ENCODE measurements at places on chromosomes 7 and 10. TPM values are rescaled to one million over a fixed set of nuclear protein-coding genes. Genes with fewer than 3 reads are reported as not detected.

GRCh38 chr10:47405857-47406547 lies 21.9 kb upstream of the ZNF488 start:
- no peak for DNase-seq

The LAMB1 gene
- 406 TPM for total RNA-seq

DNA sequence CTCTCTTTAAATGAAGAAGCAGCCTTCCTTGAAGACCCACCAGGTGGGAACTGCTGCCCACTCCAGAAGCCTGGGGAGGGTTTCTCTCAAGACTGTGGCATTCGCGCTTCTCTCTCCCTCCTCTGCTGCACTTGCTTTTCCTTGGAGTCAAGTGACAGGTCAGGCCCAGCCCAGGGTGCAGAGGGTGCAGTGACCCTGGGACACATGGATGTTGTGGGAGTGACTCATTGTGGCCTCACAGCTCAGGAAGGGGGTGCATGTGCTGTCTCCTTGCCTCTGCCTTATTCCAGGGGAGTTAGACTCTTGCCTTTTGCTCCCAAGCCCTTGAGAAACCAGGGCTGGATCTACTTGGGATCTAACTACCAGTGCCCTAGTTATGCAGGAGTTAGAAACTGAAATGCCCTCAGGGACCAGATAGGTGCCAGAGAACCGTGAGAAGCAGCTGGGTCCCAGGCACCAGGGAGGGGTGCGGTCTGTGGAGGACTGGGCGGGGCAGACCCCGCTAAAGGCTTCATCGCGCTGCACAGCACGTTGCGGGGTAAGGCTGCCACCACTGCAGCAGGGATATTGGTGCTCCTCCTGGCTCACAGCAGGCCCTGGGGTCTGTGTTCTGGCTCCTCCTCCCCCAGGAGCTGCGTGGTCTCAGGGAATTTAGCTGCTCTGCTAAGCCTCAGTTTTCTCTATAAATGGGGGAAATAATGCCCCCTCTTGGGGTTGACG lies 11.4 kb downstream of the FAM241B start:
- no peak for DNase-seq

The HECW1 gene
- total RNA-seq, result 0.13 TPM

GRCh38 chr7:36750451-36750850 lies 26.2 kb upstream of the AOAH start:
- DNase-seq, result no peak

DNA sequence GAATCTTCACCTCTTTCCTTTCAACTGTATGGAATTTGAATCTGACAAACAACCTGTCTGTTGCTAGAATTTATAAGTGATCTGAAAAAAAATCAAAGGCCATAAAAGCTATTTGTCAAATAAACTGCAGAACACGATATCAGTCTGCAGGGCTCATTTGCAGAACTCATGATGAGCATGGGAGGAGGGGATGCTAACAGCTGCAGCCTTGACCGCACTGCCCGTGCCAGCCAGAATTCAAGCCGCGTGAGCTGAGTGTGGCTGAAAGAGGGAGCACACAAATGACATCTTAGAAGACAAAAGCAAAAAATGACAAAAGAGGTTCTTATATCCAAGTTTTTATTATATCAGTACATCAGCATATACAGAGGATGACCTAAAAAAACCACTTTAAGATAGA lies 15.7 kb downstream of the LRRTM3 start:
- DNase-seq, result no peak

- no peak for DNase-seq
These were observed 72.3 kb downstream of the PRPF18 start for GRCh38 chr10:13658871-13659685.

DNA sequence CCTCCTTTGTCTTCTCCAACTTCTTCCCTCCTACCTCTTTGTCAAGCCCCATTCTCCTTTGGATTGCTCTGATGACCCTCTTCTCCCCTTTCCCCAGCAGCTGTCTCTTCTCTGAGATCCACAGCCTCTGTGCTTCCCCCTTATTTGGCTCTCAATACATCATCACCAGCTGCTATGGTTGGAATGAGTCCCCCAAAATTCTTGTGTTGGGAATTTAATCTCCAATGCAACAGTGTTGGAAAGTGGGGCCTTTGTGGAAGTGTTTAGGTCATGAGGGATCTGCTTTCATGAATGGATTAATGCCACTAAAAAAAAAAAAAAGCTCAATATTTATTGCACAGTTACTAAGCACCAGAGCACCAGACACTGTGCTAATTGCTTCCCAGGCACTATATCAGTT lies 39.2 kb upstream of the FRMD4A start:
- DNase-seq, result no peak

GRCh38 chr7:132480534-132480933 lies 95.7 kb downstream of the PLXNA4 start:
- no peak for DNase-seq

- no peak for DNase-seq
These were observed 68.1 kb downstream of the MTERF1 start for GRCh38 chr7:91812388-91812787.

The SRRM3 gene
- 1.7 TPM for total RNA-seq

DNA sequence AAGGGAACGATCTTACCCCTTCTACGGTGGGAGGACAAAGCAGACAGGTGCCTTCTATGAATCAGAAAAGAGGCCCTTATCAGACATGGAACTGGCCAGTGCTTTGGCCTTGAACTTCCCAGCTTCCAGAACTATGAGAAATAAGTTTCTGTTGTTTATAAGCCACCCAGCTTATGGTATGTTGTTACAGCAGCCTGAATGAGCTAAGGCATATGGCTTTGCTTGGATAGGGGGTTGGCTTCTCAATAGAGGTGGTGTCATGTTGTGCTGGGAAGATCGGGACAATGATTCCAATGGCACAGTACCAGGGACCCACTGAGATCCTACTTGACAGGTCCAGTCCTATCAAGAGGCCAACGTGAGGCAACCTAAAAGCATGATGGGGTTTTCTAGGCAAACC lies 183.4 kb upstream of the BMPER start:
- DNase-seq, result no peak

- DNase-seq, result no peak
These were observed 69.2 kb downstream of the GNA12 start for GRCh38 chr7:2774935-2775334.

The SLC12A9 gene
- total RNA-seq, result 29.0 TPM

GRCh38 chr7:122416336-122416735 lies 111.8 kb upstream of the FEZF1 start:
- no peak for DNase-seq

The CCDC146 gene
- total RNA-seq, result 6.9 TPM

DNA sequence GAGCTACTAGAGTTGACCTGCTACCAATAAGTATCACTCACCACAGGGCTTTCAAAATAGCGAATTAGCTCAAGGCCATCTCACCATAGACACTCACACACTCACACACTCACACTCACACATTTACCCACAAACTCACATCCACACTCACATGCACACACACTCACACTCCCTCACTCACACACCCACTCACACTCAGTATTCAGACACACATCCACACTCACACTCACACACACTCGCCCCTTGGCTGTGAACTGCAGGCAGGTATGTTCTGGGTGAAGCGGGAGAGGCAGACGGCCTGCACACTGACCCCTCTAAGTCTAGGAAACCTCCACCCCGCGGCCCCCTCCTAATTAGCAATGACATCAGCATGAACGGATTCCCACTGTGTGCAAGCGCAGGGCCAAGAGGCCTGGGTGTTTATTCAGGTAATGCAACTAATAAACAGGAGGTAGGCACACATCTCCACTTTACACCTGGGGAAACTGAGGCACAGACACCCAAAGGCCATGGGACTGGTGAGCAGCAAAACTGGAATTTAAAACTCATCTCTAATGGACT lies 94.6 kb downstream of the ADARB2 start:
- no peak for DNase-seq

The SHH gene
- total RNA-seq, result not detected

DNA sequence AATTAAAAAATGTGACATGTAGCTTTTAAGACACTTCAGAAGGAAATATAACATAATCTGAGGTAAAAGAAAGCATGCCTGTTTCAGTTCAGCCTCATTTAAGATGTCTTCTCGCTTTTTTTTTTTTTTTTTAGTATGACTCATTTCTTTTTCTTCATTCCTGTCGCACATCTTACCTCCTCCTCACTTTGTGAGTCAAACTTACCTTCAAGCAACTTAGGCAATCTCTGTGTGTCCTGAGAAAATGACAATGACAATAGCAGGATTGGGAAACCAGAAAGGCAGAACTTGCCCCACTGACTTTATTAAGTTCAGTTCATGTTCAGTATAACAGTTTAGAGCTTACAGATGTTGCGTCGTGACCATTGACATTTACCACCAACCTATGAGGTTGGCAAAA lies 7.7 kb downstream of the PTN start:
- DNase-seq, result no peak

The CPN1 gene
- not detected for total RNA-seq

- no peak for DNase-seq
These were observed 23.9 kb upstream of the PLPP4 start for GRCh38 chr10:120433141-120433540.

DNA sequence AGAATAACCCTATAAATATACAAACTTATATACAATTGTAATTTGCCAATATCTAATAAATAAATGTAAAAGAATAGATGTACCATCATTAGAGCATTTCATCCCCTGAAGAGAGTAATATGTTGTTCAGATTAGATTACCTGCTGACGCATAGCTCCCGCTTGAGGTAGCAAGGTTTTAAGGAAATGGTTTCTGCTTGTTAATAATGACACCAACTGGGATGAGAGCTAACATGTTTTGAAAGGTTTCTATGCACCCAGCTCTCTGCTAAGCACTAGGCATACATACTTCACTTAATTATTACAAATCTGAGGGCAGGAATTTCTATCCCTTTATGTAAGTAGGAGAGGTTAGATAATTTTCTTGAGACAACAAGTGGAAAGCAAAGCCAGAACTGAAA lies 1003.3 kb upstream of the SORCS1 start:
- DNase-seq, result no peak

The TSPAN33 gene
- 7.2 TPM for total RNA-seq

GRCh38 chr7:80771523-80771922 lies 133.1 kb downstream of the CD36 start:
- no peak for DNase-seq

The CC2D2B gene
- 1.2 TPM for total RNA-seq

The CFAP43 gene
- 0.60 TPM for total RNA-seq

The CALHM1 gene
- total RNA-seq, result not detected

DNA sequence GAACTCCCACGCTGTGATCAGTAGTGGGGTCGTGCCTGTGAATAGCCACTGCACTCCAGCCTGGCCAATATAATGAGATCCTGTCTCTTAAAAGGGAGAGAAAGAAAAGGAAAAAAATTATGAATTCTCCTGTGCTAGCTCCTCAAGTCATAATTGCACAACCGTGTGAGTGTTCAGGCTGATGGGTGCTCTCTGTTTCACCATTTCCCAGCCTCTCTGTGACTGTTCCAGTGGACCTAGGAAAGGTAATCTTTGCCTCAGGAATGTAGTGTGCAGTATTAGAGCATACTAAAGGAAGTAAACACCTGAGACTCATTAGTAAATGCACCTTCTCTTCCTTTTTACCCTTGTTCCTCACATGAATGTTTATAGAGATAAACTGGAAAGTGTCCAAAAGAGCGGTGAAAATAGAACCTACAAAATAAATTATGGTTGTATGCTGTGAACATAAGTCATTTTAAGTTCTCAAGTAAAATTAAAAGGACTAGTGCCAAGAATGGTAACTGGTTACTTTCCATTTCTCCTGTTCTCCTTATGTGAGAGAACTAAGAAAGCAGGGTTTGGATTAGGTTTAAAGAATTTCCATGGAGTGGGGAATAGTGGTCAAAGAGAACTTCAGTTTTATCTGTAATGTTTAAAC lies 42.7 kb downstream of the INPP5F start:
- DNase-seq, result no peak

The CRYGN gene
- total RNA-seq, result not detected

DNA sequence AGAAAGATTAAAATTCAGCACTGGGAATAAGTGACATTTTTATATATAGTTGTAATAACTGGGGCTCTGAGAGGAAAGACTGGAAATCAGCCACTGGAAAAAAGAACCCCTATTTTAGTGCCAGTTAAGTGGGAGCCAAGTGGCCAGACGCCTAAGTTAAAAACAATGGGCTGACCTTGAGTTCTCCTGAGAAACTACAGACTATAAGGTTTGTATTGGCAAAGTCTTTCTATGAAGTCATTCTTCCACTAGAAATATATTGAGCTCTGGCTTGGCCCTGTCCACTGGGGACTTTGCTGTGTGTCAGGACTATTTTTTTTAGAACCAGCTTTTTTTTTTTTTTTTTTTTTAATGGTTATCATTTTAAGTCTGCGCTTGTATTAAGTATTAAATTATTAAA lies 210.6 kb upstream of the FZD8 start:
- DNase-seq, result no peak

DNA sequence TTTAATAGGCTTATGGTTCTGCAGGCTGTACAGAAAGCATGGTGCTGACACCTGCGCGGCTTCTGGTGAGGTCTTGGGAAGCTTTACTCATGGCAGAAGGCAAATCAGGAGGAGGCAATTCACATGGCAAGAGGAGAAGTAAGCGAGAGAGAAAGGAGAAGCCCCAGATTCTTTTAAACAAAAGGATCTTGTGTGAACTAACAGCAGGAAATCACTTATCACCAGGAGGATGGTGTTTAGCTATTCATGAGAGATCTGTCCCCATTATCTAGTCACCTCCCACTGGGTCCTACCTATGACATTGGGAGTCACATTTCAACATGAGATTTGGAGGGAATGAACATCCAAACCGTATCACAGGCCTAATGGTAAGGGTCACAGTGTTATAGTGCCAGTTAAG lies 678.0 kb upstream of the KCND2 start:
- no peak for DNase-seq

The ANXA8L1 gene
- total RNA-seq, result 109 TPM

The SFTPA1 gene
- total RNA-seq, result not detected

DNA sequence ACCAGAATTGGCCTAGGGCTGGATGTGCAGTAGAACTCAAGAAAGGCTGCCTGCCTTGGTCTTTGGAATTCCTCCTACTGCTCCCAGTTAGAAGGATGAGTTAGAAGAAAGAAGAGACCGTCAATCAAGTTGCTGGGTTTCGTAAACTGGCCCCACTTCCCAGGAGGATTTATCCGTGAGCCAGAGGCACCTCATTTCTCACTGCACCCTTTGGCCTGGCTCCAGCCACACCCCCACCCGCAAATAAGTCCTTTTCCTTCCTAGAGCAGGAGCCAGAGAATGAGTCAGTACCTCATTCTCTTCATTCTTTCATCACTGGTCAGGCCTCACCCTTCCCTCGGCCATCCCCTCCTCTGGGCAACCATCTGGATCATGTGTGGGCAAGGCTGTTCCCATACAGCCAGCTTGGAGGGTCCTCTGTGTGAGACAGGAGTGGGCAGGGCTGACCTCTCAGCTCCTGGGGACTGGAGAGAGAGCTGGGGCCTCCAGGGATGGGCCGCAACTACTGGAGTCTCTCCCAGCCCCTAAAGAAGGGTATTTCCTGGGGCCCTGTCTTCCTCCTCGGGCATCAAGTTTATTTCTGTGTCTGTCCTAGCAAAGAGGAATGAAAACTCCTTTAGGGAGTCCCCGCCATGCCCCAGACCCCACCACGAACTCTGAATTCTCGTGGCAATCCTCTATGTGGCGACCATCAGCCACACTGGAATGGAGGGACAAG lies 87.2 kb upstream of the DUSP5 start:
- peak; percentile 57 for DNase-seq

DNA sequence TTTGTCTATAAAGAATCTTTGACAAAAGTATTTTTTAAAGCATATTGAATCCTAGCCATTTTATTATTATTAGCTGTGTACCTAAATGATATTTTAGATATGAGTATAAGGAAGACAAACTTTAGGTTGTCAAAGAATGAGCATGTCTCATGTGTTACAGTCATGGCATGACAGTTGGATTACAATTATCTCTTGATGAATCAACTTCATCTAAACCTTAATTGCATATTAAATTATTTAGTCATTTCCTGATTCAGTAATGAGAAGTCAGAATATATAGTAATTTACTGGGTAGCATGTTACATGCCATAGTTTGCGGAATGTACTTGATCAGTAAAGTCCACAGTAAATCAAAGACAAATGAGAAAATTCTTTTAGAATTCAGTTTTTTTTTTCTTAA lies 59.2 kb downstream of the MAPK8 start:
- no peak for DNase-seq

Data from omental fat pad (tissue), 4 donors.